Ascending aorta (tissue), 2 donors: ENCODE measurements at places on chromosomes 6 and 20.

- H3K36me3 ChIP-seq, result no peaks in the 10 kb centered on the region
- peaks cover 6% of the 10 kb centered on the region for H3K4me1 ChIP-seq
- H3K27me3 ChIP-seq, result peaks cover 39% of the 10 kb centered on the region
Measured at GRCh38 chr20:63009988-63010769, 3.4 kb upstream of the BHLHE23 start.

DNA sequence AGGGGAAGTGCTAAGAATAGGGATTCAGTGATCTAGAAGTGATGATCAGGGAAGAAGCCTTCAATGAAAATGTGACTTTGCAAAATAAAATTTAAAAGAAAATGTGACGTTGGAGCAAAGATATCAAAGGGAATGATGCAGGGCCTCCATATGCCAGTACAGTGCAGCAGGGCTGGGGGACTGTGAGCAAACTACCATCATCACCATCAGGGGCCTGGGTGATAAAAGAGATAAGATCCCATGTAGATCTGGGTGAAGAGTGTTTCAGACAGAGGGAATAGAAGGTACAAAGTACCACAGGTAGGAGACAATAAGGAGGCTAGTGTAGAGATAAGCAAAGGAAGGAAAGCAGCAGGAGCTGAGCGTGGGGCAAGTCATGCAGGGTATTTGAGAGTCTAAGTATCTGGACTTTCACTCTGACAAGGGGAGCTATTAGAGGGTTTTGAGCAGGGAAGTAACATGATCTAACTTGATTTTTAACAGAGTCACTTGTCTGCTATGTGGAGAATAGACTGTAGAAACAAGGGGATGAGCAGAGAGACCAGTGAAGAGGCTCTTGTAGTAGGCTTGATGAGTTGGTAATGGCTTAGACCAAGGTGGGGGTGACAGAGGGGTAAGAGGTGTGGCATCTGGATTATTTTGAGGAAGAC is 295.6 kb downstream of the ZFAND3 start:
- DNase-seq, result no peak

DNA sequence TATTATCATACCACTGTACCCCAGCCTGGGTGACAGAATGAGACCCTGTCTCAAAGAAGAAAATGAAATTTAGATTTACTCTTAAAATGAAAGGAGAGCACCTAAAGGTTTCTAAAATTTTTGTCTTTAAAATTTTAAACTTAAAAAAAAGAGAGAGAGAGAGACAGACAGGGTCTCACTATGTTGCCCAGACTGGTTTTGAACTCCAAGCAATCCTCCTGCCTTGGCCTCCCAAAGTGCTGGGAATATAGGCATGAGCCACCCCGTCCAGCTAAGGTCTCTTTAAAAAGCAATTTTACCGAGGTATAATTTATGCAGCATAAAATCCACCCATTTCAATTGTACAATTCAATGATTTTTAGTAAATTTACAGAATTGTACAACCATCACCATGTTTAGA is 33.2 kb downstream of the ILRUN start:
- H3K4me1 ChIP-seq, result peaks cover 35% of the 10 kb centered on the region
- no peak overlapping the region for H3K4me3 ChIP-seq
- no peaks in the 10 kb centered on the region for H3K27me3 ChIP-seq
- no peak for DNase-seq

GRCh38 chr20:7843613-7844012 is 96.6 kb downstream of the HAO1 start:
- no peak overlapping the region for H3K4me3 ChIP-seq
- no peak for DNase-seq
- no peaks in the 10 kb centered on the region for H3K36me3 ChIP-seq
- H3K27me3 ChIP-seq, result no peaks in the 10 kb centered on the region
- no peak overlapping the region for H3K27ac ChIP-seq
- peaks cover 3% of the 10 kb centered on the region for H3K4me1 ChIP-seq

GRCh38 chr20:9441948-9442347 is 72.4 kb upstream of the LAMP5 start:
- H3K36me3 ChIP-seq, result peaks cover 15% of the 10 kb centered on the region
- H3K4me3 ChIP-seq, result no peak overlapping the region
- H3K27ac ChIP-seq, result no peak overlapping the region
- no peaks in the 10 kb centered on the region for H3K27me3 ChIP-seq
- no peak for DNase-seq

DNA sequence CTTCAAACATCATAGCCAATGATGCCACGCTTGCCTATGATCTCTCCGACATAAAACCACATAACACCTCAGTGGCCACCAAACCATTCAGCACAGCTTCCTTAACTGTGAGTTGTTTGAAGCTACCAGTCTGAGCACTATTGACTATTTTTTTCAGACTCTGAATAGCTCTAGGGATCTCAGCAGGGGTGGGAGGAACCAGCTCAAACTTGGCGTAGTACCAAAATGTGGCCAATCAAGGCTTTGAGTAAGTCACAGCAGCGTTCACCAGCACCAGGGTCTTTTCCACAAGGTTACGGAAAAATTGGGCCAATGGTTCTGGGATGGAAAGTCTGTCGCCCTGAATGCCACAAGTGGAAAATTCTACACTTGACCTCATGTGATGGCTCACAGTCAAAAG is 70.6 kb downstream of the SMPDL3A start:
- no peaks in the 10 kb centered on the region for H3K4me1 ChIP-seq
- no peaks in the 10 kb centered on the region for H3K27me3 ChIP-seq
- H3K4me3 ChIP-seq, result no peak overlapping the region
- DNase-seq, result no peak

DNA sequence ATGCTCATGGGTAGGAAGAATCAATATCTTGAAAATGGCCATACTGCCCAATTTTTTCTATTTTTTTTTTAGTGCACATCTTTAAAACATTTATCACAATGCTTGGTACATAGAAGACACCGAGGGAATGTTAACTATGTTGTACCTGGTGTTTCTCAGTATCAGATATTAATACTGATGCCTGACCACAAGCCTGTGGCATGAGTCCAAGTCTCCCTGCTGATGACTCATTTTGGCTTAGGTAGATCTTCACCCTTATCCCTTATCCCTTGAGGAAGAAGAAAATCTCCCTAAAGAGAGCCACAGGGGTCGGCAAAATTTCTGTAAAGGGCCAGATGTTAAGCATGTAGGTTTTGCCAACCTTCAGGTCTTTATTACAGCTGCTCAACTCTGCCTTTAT is 14.5 kb downstream of the CD109 start:
- DNase-seq, result no peak
- H3K4me3 ChIP-seq, result no peak overlapping the region
- H3K36me3 ChIP-seq, result no peaks in the 10 kb centered on the region
- no peaks in the 10 kb centered on the region for H3K27me3 ChIP-seq
- no peaks in the 10 kb centered on the region for H3K4me1 ChIP-seq
- no peak overlapping the region for H3K27ac ChIP-seq

DNA sequence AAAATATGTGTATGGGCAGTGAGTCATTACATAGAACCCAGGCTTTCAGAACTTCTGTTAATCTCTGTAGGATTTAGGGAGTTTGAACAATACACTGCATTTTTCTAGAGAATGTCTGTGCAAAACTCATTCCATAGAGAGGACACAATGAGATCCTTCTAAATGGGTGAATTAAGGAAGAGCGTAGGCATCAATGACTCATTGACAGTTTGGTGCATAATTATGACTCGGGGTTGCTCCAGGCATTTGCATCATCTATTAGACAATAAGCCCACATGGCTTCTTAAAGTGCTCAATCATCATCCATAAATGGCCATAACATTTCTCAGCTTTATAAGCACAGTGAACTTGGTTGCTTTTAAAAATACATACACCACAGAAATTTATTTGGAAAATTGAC is 625.5 kb downstream of the CDH26 start:
- no peaks in the 10 kb centered on the region for H3K4me1 ChIP-seq
- no peaks in the 10 kb centered on the region for H3K36me3 ChIP-seq
- no peak overlapping the region for H3K4me3 ChIP-seq
- no peak for DNase-seq
- H3K27me3 ChIP-seq, result no peaks in the 10 kb centered on the region
